ENCODE measurements at places on chromosomes 3 and 15.

DNA sequence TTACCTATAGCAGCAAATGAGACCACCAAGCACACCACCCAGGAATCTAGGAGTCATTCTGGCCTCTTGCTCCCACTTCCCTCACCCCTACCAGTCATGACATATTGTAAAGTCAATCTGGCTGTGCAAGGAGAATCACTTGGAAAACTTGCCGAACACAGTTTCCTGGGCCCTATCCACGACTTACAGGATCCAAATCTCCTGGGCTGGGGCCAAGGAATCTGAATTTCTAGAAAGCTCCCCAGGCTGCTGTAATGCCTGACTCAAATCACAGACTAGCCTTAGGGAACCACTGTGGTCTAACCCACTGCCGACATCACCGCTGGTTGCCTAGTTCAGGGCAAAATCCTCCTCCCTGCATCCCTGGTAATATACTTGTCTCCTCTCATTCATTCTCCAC, 4.2 kb upstream of the CRABP1 start:
- no peak for DNase-seq

DNA sequence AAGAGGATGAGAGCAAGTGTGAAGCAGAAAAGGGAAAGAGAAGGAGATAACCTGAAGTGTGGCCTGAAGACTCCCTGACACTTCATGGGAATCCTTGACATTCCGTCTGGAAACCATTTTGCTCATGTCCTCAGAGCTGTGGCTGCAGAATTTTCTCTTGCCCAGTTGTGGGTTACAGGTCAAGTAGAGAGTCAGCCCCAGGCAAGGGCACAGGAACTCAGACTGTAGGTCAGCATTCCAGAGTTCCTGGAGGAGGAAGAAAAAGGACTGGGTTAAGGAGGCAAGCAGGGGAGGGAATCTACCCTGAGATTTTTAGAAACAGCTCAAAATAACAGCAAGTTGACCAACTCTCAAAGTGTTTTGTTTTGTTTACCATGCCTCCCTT, 4.1 kb upstream of the THSD4 start:
- DNase-seq = no peak

- DNase-seq = peak; percentile 30
Observed at GRCh38 chr15:67413770-67414390, 107.1 kb upstream of the C15orf61 start.

DNA sequence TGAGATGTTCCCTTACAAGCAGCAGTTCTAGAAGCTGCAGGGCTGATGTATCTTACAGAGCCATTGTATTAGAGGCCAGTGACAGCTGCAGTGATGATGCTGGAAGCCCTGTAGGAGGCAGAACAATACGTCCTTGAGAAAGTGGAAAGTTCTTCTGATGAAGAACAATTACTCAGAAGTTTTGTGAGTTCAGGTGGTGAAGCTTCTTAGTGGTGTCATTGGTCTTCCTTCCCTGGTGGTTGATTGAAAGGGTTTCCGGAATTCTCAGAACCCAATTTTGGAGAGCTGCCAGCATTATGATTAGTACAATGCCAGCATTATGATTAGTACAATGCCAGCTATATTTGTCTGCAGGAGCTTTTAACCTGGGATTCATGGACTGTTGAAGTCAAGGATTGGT, 356.4 kb downstream of the MFSD1 start:
- DNase-seq = peak; percentile 55

GRCh38 chr3:174784206-174784934, 74.8 kb upstream of the NAALADL2 start:
- DNase-seq = peak; percentile 26

- no peak for DNase-seq
Observed at GRCh38 chr3:31985831-31986230, 4.3 kb downstream of the ZNF860 start.

DNA sequence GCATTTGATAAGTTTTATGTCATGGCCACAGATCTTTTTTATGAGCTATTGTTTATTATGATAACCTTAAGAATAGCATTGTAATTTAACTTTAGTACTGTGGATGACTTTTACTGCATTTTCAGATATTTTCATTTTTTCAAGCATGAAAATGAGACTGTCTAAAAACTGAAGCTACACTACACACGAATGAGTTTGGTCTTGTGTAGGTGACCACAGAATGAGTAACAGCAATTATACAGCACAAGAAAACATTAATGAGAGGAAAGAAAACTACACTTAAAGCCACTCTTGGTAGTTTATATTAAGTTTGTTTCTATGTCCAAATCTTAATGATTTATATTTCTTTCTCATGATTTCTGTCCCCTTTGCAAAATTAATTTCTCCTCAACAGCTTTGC, 809.2 kb downstream of the NAALADL2 start:
- DNase-seq = no peak

GRCh38 chr3:160314995-160315394, 84.0 kb downstream of the IFT80 start:
- DNase-seq = no peak

- no peak for DNase-seq
Observed at GRCh38 chr3:11434563-11435096, 162.4 kb downstream of the ATG7 start.

GRCh38 chr15:22893081-22893480, 54.6 kb downstream of the NIPA2 start:
- no peak for DNase-seq
